ENCODE measurements at places on chromosomes 7 and 10.

GRCh38 chr10:104014176-104014575, 47.2 kb downstream of the SLK start:
- no peak for DNase-seq

GRCh38 chr7:119996634-119997033, 276.3 kb upstream of the KCND2 start:
- no peak for DNase-seq

DNA sequence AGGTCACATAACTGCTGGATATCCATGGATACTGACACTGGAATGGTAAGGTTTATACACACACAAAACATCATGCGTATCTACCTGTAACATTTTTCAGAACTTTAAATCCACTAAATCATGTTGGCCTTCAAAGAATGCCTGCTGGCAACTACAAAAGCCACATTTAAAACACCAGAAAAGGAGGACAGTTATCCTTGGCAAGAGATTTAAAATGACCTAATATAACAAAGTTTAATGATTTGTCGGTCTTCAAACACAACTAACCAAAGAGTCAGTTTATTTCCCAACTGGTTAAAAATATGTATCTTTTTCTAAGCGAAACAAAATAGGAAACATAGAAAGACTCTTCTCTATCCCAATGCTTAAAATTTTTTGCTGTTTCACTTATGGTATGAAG, 24.0 kb downstream of the WAPL start:
- no peak for DNase-seq

GRCh38 chr10:47224546-47225218, 75.3 kb upstream of the GDF10 start:
- no peak for DNase-seq

DNA sequence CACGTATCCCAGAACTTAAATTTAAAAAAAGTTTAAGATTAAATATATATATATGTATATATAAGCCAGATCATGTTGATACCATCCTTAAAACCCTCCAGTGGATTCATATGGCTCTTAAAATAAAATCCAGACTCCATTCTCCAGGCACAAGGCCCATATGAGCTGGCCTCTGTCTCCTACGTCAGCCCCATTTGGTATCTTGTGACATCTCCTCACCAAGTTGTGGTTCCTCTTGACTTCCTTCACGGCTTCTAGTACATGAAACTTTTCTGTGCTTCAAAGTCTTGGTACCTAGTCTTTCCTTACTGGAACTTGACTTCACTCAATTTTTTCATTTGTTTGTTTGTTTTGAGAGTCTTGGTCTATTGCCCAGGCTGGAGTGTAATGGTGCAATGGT, 61.3 kb downstream of the PRLHR start:
- no peak for DNase-seq

GRCh38 chr7:41975849-41976248, 261.2 kb downstream of the GLI3 start:
- no peak for DNase-seq

GRCh38 chr7:17787257-17787656, 153.0 kb downstream of the SNX13 start:
- DNase-seq: no peak

DNA sequence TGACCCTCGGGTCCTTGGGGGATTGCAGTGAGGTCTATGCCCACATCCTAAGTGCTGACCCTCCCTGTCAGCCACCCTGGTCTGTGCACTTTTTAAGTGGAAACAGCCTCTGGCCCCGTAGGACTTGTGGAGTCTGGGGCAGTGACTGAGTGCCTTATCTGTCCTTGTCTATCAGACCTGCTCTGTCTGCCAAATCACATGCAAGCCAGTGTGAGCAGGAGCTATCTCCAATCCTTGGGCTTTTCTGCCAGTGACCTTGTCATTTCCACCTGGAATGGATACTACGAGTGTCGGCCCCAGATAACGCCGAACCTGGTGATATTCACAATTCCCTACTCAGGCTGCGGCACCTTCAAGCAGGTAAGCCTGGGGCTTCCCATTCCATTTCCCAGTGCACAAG, 62.7 kb downstream of the C10orf120 start:
- no peak for DNase-seq
